NCI-H524 (cell line): ENCODE measurements at places on chromosomes 7 and 10.

- DNase-seq = no peak
Observed at GRCh38 chr7:100208911-100209408, 10.8 kb upstream of the PVRIG start.

GRCh38 chr7:18756378-18757050 is 261.0 kb downstream of the HDAC9 start:
- no peak for DNase-seq

DNA sequence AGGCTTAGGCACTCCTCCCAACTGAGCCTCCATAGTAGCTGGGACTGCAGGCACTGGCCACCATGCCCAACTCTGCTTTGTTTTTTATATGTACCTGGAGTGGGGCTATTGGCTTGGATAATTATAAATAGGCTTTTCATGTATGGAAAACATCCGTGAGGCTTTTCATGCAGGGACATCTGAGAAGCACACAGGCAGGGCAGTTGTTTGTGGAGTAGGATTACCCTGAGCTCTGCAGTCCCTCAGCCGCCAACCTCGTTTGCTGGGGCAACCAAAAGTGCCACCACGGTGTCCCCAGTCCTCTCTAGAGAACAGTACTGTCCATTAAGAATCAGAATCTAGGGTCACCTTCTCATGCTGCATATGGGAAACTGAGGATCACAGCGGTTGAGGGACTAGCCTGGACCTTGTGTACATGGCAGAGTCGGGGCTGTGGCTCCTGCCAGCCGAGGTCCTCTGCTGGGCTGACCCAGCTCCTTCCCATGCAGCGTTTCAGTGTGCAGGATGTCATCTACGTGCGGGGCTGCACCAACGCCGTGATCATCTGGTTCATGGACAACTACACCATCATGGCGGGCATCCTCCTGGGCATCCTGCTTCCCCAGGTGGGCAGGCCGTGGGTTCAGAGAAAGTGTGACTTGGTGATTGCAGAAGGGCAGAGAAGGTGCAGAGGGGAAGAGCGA is 54.5 kb downstream of the TSPAN15 start:
- no peak for DNase-seq

GRCh38 chr10:109912335-109913281 is 10.7 kb downstream of the XPNPEP1 start:
- DNase-seq = no peak

- DNase-seq = no peak
Observed at GRCh38 chr10:34222359-34222758, 592.7 kb downstream of the PARD3 start.

- DNase-seq = no peak
Observed at GRCh38 chr7:28419716-28420115, 7.4 kb downstream of the CREB5 start.

- DNase-seq = peak; percentile 85
Observed at GRCh38 chr10:30784897-30785605, 155.5 kb upstream of the LYZL2 start.

GRCh38 chr10:101959346-101959916 is 96.5 kb downstream of the ARMH3 start:
- no peak for DNase-seq

DNA sequence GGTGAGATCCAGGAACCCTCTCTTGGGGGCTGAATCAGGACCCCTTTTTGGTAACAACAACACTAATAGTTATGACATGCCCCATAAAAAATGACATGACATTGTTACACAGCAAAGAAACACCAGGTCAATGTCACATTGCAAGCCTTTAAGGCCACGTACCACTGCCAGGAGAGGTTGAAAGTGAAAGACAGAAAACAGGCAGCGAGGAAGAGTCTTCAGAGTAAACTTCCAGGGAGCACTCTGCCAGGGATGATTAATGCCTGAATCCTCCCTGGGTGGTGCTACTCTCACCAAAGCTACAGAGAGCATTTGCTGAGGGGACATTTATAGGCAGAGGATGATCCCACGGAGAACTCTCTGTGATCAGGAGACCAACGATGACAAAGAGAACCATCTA is 551.6 kb downstream of the CALN1 start:
- DNase-seq = no peak

DNA sequence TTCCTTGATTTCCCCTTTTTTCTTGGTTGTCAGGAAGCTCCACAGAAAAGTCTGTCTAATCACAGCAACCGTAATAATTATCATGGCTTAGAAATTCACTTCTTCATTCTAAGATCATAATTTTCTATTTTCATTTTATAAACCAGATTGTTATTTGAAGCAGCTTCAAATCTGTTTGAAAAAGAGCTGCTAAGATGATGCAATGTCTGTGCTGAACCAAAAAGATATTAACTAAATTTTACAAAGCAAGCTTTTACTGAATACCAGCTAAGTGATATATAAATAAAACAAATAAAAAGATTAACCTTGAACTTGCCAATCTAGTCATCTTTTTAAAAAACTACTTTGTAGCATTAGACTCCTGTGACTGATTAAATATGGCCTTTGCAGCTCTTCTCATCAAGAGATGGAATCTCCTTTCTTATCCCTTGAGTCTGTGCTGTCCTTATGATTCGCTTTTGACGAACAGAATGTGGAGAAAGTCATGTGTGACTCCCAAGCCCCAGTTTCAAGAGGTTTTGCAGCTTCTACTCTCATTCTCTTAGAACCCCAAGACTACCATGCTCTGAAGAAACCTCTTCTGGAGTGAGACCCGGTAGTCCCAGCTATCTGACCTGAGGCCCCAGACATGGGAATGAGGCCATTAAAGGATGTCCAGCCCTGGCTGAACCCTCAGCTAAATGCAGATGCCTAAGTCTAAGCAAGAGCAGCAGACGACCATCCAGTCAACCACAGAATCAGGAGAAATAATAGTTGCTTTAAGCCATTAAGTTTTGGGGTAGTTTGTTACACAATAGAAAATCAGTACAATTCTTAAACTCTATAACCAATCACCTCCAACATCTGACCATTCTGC is 14.4 kb downstream of the NAMPT start:
- DNase-seq = no peak

GRCh38 chr10:52946486-52946885 is 173.9 kb upstream of the MBL2 start:
- no peak for DNase-seq

- no peak for DNase-seq
Observed at GRCh38 chr10:126628746-126629145, 41.7 kb downstream of the C10orf90 start.

DNA sequence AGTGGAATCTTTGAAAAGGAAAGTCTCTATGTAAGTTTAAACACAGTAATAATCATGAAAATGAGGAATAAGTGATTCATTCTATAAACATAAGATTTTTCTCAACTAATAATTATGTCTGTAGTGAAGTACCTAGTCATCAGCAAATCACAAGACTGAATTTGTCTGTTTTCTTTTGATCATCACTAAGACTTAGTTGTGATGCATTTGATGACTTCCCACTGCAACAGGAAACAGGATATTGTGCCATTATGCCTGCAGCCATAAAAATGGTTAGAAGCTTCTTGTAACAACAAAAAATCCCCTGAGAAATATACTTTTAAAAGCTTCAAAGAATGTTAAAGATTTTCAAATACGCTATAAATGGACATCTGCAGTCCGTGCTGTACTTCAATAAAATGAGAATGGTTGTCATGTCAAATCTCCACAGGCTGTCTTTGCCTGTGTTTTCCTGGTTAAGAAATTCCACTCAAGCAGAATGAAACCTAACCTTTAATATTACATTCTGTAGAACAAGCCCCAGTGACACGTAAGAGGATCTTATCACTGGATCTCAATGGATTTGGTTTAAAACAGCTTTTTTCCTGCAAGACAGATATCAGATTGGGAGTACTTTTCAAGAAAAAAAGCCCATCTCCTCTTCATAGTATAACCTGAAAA is 1262.3 kb upstream of the PHF14 start:
- no peak for DNase-seq

- DNase-seq = no peak
Observed at GRCh38 chr7:51249187-51249945, 67.2 kb downstream of the COBL start.

DNA sequence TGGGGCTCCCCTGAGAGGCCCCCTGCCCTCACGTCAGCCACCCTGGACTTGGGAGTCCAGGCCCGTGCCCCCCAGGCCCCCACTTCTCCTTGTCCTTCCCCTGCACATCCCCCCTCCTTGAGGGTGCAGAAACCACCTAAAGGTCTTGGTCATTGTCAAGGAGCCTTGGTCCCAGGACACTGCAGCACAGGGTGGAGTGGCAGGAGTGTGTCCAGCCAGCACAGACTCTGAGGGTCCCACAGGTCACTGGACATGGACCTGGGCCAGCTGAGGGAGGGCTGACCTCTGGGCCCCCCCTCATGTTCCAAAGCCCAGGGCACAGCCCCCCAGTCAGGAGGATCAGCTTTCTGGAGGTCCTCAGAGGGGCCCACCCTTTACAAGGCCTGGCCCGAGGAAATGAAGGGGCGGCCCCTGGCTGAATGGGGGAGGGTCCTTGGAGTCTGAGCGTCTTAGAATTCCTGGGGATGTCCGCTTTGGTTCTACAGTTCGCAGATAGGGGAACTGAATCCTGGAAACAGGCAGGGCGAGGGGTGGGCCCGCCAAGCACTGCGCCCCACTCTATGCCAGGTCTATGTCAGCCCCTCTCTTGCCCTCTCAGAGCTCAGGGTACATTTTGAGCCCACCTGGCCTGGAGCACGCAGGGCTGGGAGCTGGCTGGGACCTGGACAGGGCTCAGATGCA is 54.0 kb downstream of the PWWP2B start:
- no peak for DNase-seq

DNA sequence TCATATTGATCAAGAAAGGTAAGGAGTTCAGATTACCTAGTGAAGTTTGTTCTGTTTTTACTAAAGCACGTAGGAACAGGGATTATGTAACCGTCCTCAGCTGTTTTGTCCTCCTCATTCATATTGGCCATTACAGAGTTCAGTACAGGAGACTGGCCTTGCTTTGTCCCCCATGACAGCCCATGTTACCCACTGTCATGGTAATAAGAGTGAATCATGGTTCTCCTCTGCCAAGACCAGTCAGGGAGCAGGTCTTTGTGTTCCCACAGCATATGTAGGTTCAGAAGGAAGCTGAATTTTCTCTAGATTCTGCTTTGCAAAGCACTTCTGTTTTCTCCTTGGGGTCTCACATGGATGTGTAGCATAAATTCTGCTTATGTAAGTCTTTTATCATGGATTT is 106.2 kb upstream of the GPR141 start:
- no peak for DNase-seq

DNA sequence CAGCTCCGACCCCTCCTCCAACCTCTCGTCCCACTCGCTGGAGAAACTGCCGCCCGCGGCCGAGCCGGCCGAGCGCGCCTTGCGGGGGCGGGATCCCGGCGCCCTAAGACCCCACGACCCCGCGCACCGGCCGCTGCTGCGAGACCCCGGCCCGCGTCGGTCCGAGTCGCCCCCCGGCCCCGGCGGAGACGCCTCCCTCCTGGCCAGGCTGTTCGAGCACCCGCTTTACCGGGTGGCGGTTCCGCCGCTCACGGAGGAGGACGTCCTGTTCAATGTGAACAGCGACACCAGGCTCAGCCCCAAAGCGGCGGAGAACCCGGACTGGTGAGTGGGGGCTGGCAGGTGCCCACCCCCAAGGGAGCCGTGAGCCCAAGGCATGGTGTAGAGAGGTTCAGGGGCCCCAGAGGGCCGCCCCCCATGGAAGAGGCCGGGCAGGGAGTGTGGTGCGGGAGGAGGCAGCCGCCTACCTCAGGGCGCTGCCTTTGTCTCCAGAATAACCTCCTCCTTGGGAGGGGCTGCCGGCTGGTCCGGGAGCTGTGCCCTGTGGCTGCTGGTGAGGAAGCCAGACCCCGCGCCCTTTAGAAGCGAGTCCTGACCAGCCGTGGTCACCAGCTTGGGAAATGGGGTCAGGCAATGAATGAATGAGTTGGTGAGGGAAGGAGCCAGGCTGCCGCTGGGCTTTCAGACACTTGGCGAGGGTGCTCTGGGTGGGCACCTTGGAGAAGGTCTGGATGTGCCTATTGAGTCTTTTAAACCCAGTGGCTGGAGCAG is 1.3 kb downstream of the FAM20C start:
- DNase-seq = peak; percentile 31

GRCh38 chr7:53984776-53985175 is 557.4 kb upstream of the VSTM2A start:
- DNase-seq = no peak

DNA sequence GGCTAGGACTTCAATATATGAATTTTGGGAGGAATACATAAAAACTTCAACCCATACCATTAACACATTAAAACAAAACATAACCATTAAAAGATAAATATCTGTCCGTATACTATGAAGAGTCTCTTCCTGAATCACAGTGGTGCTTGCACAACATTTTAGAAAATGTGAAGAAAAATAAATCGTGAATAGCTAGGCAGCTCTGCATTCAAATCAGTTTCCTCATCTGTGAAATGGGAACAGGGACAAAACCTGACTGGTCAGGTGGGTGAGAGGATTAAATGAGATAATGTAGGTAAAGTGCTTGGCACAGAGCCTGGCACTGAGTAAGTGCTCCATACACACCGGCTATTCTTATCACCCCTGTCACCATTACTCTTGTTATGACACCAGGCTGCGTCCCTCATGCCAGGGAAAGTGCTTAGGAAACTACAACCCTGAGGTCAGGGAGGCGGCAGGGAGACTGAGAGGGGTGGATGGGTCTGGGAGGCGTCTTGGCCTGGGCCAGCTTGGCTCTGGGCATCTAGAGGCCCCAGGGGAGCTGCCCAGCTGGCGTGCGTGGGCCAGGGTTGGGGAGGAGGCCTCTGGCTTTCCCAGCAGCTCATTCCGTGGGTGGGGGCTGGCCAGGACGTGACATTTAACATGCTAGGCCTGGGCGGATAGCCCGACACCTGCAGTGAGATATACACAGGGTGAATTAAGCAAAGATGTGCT is 78.3 kb downstream of the SH3PXD2A start:
- DNase-seq = no peak

DNA sequence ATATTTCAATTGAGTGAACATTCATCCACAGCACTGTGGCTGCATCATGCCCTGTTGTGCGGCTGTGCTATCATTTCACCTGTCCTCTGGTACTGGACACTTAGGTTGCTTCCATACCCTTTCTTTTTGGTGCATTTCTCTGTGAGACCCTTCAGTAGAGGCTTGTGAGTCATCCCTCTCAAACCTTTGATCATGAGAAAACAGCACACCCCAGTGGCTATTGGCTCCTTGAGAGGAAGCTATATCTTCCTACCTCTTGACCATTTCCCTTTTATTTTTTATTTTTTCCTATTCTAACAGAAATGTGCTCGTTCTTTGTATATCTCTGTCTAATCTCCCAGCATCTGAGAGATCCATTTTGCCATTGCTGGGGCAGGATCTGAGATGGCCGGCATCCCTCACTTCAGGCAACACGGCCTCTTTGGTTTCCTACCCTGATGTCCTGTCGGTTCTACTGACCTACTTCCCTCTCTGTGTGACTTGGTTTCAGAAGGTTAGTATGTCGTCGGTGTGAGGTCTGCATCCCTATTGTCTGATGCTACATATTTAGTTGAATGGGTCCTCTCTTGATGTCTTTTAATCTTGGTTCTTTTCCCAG is 23.8 kb upstream of the PIK3AP1 start:
- DNase-seq = no peak

- DNase-seq = no peak
Observed at GRCh38 chr10:50541921-50542320, 81.8 kb downstream of the SGMS1 start.
